ENCODE measurements at places on chromosomes 6 and 20. TPM values are rescaled to one million over a fixed set of nuclear protein-coding genes. Genes with fewer than 3 reads are reported as not detected.

- DNase-seq: no peak
Measured at GRCh38 chr6:143136647-143137046, 76.0 kb downstream of the AIG1 start.

DNA sequence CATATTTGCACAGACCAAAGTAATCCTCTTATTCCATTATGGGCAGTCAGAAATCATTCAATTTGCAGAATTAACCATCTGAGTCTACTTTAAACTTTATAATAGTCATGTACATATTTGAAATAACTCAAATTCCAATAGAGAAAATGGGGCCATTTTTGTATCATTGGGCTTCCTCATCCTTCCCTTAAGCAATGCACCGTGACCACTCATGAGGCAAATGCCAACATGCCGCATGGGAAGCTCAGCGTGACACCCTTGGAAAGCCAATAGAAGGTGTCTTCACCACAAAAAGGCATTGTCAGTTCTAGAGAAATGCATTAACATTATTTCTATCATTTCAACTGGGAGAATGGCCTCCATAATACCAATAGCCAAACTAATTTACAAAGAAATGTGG is 38.5 kb downstream of the SIM1 start:
- DNase-seq: no peak

PRIM2 gene
- 13.9 TPM for total RNA-seq

DNA sequence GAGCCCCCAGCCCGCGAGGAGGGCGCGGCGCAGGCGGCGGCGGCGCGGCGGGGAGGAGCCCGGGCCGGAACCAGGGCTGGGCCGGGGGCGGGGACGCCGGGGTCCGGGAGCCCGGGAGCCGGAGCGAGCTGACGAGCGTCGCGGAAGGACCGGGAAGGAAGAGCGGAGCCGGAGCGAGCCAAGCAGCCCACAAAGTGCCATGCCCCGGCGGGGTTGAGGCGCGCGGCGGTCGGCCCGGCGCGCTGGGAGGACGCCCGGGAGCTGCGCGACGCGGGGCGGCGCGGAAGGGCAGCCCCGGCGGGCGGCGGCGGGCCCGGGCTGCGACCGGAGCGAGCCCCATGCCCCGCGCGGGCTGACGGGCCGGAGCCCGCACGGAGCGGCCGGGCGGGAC is 289 bp downstream of the FOXP4 start:
- DNase-seq: no peak

- no peak for DNase-seq
Measured at GRCh38 chr6:16688436-16688835, 72.8 kb downstream of the ATXN1 start.

Data from sigmoid colon (tissue), 7 donors.